Fibroblast of skin of right quadriceps (primary cell): ENCODE measurements at places on chromosomes 7 and 10.
A peak's percentile ranks its signal among the peaks of the same experiment; 100 is the strongest.

- DNase-seq = no peak
Observed at GRCh38 chr10:122237331-122237990, 33.6 kb upstream of the BTBD16 start.

DNA sequence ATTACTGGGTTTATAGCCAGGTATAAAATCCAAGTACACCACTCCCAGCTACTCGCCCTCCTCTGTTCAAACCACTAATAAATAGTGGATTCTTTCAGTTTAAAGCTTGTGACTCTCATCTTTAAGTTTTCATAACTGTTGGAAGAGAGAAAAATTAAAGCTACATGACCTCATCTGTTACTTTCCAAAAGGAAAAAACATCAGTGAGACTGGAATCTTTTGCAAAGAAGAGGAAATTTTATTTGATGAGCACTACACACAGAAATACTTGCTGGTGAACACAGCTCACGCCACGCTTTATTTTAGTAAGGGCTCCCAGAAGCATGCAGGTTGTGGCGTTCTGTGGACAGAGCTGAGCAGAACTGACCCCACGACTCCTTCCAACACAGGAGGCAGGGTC lies 527.0 kb upstream of the MGMT start:
- DNase-seq = no peak

DNA sequence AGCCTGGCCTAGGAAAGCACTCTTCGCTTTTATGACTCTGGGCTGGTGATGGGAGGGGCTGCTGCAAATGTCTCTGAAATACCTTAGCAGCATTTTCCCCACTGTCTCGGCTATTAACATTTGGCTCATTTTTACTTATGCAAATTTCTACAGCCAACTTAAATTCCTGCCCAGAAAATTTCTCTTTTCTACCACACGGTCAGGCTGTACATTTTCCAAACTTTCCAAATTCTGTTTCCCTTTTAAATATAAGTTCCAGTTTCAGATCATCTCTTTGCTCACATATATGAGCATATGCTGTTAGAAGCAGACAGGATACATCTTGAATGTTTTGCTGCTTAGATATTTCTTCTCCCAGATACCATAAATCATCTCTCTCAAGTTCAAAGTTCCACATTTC lies 332.3 kb downstream of the ADK start:
- no peak for DNase-seq

- no peak for DNase-seq
Observed at GRCh38 chr10:2852574-2853323, 214.6 kb upstream of the PFKP start.

- no peak for DNase-seq
Observed at GRCh38 chr10:74953214-74953613, 126.8 kb downstream of the KAT6B start.

DNA sequence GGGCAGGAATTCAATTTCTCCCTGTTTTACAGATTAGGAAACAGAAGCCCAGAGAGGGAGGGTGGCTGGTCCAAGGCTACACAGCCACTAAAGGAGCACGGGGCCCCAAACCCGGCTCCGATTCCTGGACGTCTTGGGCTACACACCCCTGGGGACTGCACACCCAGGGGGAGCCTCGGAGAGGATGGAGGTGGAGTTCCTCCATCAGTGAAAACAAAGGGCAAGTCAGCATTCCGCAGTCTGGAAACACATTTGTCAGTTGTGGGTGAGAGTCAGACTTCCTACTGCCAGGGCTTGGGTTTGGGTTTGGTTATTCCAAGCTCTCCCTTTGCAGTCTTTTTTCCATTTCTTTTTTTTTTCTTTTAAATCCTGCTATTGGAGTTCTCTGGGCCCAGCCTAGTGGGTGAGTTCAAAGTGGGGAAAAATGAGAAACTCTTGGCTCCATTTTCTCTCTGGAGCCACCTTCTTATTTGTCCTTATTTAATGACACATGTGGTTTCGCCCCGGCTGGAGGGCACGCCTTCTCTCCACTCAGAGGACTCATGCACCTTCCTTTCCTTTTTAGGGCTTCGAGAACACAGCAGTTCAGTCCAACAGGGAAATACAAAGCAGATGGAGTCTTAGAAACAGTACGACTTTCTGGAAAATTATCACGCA lies 59.9 kb upstream of the AQP1 start:
- peak; percentile 73 for DNase-seq

DNA sequence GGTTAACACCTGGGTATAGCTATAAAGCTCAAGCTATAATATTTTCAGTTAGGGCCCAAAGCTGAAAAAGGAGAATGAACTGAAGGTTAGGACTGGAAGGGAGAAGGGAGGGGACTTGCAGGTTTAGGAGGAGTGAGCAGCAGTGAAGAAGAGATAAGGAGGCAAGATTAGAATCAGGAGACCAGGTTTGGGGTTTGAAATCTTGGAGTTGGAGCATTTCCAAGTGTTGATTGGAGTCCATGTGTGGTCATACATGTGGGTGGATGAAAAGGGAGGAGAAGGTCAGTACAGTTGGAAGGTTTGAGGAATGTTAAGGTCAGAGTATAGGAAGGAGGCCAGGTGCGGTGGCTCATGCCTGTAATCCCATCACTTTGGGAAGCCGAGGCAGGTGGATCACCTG lies 8.6 kb upstream of the ANLN start:
- DNase-seq = no peak

- peak; percentile 66 for DNase-seq
Observed at GRCh38 chr7:131843898-131844331, 287.5 kb upstream of the PODXL start.

- DNase-seq = no peak
Observed at GRCh38 chr7:78315119-78315518, 516.5 kb downstream of the PHTF2 start.

DNA sequence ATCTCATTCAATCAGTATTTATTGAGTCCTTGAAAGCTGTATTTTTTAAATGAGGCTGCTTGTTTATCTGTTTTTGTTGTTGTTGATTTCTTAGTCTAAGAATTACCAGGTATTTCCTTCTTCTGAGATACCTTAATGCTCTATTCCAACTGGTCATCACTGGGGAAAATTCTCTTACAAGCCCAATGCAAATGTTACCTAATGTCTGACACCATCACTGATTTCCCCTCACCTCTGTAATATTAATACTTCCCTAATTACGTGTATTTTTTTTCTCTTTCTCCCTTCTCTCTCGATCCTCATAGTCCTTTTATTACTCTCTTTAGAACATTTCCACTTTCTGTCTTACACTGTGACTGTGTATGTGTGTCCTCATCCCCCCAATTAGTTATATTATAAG lies 13.9 kb downstream of the HDAC9 start:
- DNase-seq = peak; percentile 11

DNA sequence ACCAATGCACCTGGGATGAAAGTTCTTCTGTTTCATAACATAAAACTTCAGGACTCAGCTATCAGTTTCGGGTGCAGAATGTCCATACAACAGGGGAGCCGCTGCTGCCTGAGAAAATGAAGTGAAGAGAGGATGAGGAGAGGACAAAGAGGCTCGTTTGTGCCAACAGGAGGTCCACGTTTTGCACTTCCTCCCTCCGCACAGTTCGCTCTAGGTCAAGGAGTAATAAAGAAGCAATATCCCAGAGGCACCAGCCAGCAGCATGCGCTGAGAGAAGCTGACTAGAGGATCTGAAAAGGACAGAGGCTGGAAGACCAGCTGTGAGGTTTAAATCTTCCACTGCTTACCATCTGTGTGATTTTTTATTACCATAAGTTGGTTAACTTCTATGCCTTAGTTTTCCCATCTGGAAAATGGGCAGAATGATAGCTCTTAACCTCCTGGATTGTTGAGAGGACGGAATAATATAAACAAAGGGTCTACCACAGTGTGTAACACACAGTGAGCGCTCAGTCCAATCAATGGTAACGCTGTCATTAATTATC lies 709 bp downstream of the GPAM start:
- no peak for DNase-seq

DNA sequence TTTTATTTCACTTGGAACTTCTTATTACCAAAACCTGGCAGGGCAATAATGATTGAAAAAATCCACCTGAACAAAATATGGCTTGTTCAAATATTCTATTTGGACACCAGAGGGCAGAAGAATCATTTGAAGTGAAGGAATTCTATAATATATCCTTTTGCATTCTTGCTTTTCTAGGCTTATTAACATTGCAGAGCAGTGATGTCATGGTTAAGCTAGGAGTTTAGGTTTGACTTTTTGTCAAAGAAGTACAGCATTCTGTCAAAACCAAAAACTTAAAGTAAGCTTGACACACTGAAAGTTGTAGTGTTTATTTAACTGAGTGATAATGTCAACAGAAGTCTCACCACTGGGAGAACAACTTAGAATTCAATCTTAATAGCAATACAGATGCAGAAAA lies 156.0 kb downstream of the SEMA3D start:
- DNase-seq = peak; percentile 76

DNA sequence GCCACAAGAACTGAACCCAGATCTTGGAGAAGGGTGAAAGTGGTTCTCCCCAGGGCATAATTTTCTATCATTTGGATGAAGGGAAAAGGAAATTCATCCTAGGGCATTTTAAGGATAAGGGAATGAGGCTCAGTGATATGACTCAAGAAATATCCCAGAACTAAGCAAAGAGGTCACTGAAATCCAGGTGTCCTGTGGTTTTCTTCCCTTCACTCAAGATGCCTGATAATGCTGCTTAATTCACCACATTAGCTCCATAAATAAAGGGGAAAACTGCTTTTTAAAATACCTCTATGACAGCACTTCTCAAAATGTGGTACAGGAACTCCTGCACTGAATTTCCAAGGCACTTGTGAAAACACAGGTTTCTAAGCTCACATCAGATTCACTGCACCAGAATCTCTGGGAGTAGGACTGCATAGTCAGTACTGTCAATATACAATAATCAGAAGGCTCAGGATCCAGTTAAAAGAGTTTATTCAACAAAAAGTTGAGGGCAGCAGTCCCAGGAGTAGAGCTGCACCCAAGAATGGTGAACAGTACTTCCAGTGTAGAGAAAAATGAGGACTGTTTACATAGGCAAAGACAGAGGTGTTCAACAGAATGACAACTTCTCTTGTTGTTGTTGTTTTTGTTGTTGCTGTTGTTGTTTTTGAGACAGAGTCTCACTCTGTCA lies 2.9 kb downstream of the IFIT3 start:
- DNase-seq = no peak

GRCh38 chr10:78771260-78771659 lies 297.5 kb upstream of the ZMIZ1 start:
- DNase-seq = no peak

GRCh38 chr7:117238937-117239336 lies 83.9 kb downstream of the WNT2 start:
- no peak for DNase-seq

- no peak for DNase-seq
Observed at GRCh38 chr10:132332433-132332754, 401 bp downstream of the LRRC27 start.

- no peak for DNase-seq
Observed at GRCh38 chr10:74587109-74587854, 239.1 kb upstream of the KAT6B start.

- peak; percentile 61 for DNase-seq
Observed at GRCh38 chr7:99473315-99473596, 566 bp downstream of the ZNF789 start.

DNA sequence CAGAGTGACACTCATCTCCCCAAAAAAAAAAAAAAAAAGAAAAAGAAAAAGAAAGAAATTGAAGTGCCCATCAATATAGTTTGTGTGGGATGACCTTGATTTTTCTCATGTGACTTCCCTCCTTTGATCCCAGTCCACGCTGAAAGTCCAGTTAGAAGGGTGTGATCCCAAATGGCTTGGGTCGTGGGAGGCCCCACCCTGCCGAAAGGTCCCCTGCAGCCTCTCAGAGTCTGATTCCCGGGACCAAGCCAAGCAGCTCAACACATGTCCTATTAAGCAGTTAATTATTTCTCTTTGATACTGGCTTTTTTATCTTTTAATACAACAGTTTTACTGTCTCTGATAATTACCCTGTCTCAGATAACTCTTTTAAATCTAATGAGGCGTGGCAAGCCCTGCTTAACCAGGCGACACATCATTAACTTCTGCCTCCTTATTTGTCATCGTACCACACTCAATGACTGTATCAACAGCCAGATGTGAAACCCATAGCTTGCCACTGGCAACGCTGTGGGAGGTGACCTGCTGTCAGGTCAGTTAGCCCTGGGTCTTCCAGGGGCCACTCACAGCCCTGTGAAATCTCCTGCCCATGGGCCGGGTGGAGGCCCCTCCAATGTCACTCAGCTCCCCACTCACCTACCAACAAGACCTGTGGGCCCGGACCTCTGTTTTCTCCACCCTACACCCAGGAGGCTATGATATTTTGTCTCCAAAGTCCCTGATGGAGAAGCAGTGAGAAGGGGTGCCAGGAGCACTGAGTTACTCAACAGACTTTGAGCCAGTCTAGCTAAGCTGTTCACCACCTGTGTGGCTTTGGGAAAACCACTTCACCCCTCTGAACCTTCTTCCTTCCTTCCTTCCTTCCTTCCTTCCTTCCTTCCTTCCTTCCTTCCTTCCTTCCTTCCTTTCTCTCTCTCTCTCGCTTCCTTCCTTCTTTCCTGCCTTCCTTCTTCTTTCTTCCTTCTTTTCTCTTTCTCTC lies 110.0 kb upstream of the SFMBT2 start:
- no peak for DNase-seq

- peak; percentile 93 for DNase-seq
Observed at GRCh38 chr7:94056796-94057207, 52.6 kb upstream of the BET1 start.
